ENCODE measurements at places on chromosomes 12 and 14.

- no peak for DNase-seq
Observed at GRCh38 chr12:71455028-71455737, 15.6 kb downstream of the LGR5 start.

- no peak for DNase-seq
Observed at GRCh38 chr12:122183588-122183940, 641 bp downstream of the LRRC43 start.

GRCh38 chr12:79826267-79827128, 108.4 kb downstream of the PPP1R12A start:
- no peak for DNase-seq

DNA sequence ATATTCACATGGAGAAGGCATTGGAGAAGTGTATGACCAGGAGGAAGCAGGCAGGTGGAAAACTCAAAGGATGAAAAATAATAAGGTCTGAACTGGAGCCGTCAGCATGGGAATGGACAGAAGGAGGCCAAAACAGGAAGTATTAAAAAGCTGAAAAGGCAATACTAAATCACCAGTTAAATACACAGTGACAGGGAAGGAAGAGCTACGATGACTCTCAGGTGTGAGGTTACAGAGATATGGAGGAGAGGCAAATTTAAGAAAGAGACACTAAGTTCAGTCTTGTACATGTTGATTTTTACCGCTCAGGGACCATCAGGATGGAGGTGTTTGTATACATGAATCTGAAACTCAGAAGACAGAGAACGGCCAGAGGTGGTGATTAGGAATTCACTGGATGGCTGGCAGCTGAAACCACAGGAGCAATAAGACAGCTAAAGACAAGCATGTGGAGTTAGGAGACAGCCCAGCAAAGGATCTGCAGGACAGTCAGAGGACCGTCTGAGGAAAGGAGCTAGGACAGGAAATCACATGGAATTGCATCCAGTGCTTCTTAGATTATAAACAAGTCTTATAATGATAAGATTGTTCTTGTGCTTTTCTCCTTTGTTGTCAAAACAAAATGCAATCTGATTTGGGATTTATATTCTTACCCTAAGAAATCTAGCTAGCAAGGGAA, 33.9 kb upstream of the CDKN3 start:
- no peak for DNase-seq

- no peak for DNase-seq
Observed at GRCh38 chr14:72026536-72026935, 94.3 kb downstream of the RGS6 start.

GRCh38 chr14:44963044-44963528, 1.1 kb downstream of the TOGARAM1 start:
- no peak for DNase-seq

DNA sequence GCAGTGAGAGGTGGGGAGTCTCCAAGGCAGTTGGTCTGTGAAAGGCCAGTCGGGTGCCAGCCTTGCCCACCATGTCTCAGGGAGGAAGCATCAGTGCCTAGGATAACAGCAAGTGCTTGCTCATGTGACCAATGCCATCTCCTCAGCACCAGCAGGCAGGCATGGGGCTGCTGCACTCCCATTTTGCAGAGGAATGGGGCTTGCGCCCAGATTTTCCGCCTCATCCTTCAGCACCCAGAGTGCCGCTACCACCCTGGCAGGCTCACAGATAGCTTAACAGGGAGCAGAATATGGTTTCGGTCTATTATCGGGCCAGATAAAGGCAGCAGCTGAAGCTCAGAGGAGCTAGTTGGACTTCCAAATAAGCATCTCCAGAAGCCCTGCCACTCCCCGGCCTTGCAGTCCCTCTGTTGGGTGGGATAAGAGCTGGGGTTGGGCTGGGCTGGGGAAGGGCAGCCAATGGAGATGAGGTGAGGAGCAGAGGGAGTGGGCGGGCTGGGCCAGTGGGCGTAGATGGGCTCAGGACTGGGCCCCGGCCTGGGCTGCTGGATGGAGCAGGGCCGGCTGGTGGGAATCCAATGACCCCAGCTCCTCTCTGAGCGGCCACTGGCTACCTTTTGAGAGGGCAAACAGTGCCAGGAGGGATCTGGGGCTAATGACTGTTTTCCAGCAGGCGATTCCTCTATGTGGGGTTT, 8.4 kb upstream of the KRT80 start:
- DNase-seq, result no peak

- DNase-seq, result peak; percentile 38
Observed at GRCh38 chr12:54206791-54207190, 18.0 kb upstream of the SMUG1 start.

DNA sequence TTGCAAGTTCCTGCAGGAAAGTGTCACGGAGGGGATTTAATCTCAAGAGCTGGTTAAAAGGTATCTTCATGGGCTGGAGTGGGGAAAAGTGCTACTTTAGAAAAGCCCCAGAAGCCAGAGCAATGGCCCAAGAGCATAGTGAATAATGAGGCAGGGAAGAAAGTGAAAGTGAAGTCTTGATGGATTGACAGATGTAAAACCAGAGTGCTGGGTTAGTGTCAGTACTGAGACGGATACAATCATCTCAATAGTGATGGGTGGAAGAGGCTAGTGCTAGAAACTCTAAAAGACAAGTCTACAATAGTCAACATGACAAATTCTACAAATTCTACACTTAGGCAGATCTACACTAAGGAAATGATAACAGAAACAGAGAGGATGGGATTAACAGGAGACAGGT, 68.1 kb downstream of the CIT start:
- no peak for DNase-seq

- DNase-seq, result no peak
Observed at GRCh38 chr12:52342781-52343490, 21.7 kb upstream of the KRT83 start.

GRCh38 chr12:46267825-46268582, 839 bp downstream of the SLC38A1 start:
- DNase-seq, result peak; percentile 21

- DNase-seq, result peak; percentile 58
Observed at GRCh38 chr12:110844551-110845338, 2.0 kb upstream of the CCDC63 start.

DNA sequence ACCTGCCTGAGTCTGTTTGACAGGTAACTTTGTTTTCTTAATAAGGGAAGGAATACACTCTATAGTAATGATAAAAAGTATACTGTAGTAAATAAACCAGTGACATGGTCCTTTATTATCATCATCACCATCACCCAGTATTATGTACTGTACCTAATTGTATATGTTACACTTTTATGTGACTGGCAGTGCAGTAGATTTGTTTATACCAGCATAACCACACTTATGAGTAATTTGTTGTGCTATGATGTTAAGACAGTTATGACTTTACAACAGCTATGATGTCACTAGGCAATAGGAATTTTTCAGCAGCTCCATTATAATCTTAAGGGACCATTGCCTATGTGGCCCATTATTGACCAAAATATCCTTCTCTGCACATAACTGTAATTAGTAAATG, 155.0 kb downstream of the NUBPL start:
- no peak for DNase-seq

DNA sequence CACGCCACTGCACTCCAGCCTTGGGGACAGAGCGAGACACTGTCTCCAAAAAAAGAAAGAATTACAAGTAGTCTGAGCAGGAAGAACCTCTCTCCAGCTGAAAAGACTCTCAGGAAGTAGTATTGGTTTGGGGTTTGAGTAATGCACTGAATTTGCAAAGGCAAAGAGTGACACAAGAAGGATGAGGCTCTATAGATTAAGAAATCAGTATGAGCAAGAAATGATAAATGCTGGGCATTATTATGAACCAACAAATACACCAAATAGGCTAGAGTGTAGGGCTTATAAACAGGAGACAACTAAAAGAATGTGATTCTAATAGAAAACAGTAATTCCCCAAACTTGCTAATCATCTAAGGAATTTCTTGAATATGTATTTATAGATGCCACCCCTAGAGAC, 2.6 kb upstream of the SLC35E3 start:
- DNase-seq, result peak; percentile 9

GRCh38 chr12:39764944-39765560, 145.4 kb upstream of the ABCD2 start:
- DNase-seq, result peak; percentile 34

- no peak for DNase-seq
Observed at GRCh38 chr12:125983094-125983783, 918.0 kb downstream of the AACS start.

DNA sequence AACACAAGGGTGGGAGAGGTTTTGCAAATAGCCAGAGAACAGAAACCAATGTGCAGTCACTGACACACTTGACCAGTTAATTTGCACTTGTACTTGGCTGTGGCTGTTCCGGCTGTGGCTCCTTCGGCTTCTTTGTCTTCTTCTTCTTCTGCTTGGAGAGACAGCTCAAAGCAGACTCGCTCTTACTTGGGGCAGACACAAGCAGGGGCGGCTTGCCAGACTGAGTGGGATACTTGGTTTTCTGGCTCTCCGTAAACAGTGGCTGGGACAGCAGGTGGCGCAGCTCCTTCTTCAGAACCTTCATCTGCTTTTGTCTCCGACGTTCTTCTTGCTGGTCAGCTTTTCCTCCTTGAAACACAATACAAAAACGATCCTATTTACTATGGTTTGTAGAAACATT, 25.0 kb downstream of the OTUB2 start:
- peak; percentile 34 for DNase-seq

DNA sequence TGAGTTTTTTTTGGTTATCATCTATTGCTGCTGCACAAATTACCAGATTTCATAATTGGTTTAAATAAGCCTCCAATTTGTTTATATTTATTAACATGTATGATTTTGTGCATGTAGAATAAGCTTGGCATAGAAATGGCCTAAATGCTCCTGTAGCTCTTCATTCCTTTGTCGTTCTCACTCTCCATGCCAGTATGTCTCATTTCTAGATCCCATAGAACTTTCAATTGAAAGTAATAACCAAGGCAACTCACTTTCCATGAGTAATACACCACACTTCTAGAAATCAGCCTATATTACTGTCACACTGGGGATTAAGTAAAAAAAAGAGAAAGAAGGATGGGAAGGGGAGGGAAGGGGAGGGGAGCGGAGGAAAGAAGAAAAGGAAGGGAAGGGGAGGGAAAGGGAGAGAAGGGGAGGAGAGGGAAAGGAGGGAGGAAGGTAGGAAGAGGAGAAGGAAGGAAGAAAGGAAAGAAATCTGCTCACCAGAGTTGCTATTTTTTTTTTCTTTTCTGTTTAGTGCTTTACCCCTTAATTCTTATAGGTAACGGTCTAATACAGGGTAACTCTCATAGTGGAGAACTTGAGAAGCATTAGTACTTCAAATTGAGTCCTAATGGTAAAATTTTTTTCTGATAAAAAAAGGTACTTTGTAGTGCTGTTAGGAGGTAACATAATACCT, 45.6 kb downstream of the MDM2 start:
- DNase-seq, result no peak

DNA sequence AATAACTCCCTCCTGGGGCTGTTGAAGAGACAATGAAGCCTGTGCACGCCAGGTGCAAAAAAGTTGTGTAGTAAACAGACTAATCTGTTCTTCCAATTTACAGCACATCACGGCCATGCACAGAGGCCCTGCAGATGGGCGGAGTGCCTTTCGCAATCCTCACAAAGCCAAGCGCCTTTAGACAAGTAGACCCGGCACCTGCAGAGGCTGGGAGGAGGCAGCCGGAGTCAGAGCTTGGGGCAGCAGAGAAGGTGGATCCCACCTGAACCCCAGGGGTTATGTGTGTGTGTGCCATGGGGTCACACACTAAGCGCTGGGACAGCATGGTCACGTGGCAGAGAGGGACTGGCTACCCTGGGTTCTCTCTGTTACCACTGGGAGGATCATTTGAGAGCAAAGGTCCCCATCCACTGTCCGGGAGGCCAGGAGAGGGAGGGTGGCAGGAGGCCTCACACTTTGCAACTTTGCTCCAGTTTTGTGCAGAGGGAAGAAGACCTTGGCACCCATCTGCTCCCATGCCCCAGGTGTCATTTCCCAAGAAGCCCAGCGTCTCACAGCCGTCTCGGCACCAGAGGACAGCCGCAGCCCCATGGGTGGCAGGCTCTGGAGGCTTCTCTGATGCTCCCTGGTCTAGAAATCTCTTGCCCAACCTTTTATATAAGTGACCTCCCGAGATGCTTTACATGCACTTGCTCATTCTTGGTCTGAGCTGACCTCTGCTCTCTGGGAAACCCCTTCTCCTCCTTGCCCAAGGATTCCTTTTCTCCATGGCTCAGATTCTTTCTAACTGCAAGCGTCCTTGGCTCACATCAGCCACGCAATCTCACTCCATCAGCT, 80.0 kb upstream of the DICER1 start:
- no peak for DNase-seq

DNA sequence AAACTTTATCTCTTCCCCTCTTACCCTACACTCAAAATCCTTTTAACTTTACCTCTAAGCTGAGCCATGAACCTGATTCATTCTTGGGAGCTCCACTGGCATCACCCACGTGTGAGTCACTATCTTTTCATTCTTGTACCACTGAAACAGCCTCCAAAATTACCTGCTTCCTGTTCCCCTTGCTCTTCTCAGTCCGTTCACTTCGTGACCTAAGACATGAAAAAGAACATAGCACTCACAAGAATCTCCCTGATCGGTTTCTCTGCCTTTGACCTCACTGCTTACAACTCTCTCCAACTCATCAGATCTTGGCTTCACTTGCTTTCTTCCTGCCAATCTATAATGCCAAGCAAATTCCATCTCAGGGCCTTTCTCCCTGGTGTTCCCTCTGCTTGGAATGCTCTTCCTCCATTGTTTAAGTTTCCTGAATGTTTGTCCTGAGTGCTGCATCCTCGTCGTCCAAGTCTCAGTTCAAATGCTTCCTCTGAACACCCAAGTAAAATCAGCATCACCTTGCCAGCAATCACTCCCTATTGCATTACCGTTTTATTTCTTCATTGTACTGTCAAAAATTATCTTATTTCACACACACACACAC, 9.2 kb downstream of the GLIPR1 start:
- DNase-seq, result peak; percentile 18

- DNase-seq, result no peak
Observed at GRCh38 chr12:30002677-30003076, 218.9 kb upstream of the TMTC1 start.

- no peak for DNase-seq
Observed at GRCh38 chr12:122147514-122148290, 26.3 kb downstream of the IL31 start.

GRCh38 chr14:105030836-105031396, 10.0 kb upstream of the CDCA4 start:
- no peak for DNase-seq

DNA sequence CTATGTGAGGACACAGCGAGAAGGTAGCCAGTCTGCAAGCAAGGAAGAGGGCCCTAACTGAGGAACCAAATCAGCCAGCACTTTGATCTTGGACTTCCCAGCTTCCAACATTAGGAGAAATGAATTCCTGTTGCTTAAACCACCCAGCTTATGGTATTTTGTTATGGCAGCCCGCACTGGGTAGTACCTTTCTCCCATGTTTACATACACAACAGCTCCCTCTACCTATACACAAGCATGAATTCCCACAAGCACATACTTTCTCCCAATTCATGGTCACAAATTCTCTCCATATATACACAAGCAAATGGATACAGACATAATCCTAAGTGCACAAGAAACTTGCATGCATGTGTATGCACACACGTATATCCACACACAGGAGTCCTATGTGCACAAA, 7.4 kb downstream of the ITGB7 start:
- DNase-seq, result no peak

- DNase-seq, result peak; percentile 24
Observed at GRCh38 chr12:121465921-121466793, 66.2 kb downstream of the RNF34 start.
